Activated T-helper 2 cell treated with anti-CD3 and anti-CD28 coated beads, Interferon-gamma antibody, Interleukin-2, Interleukin-4, amounts not matched to agents 10 μg/mL and 5 μg/mL and 100 μg/mL, durations not matched to agents 14 hours and 24 hours and 36 hours (primary cell): ENCODE measurements at places on chromosomes 7 and 10. TPM values are rescaled to one million over a fixed set of nuclear protein-coding genes. Genes with fewer than 3 reads are reported as not detected.

The STEAP1B gene
- 0.30 and 0.32 TPM in 2 replicates for total RNA-seq

The RSPH10B gene
- 0.30 and 0.59 TPM in 2 replicates for total RNA-seq

The CPA1 gene
- total RNA-seq, result not detected in 2 replicates

The TUBAL3 gene
- total RNA-seq, result not detected in 2 replicates

The SHH gene
- 0.07 and 0.14 TPM in 2 replicates for total RNA-seq

The ASIC3 gene
- 3.3 and 4.0 TPM in 2 replicates for total RNA-seq

The SHTN1 gene
- not detected in 2 replicates for total RNA-seq

The SFTPD gene
- total RNA-seq, result not detected in 2 replicates

The PLAU gene
- 1.7 and 1.8 TPM in 2 replicates for total RNA-seq
